Activated T-cell treated with anti-CD3 and anti-CD28 coated beads, Interleukin-2, amount 50 U/mL, for 24 hours (primary cell): ENCODE measurements at places on chromosomes 5 and 9.

- no peaks in the 10 kb centered on the region for H3K36me3 ChIP-seq
- peaks cover 4% of the 10 kb centered on the region for H3K27me3 ChIP-seq
- no peak for DNase-seq
- H3K27ac ChIP-seq: no peak overlapping the region
Measured at GRCh38 chr5:57358796-57359592, 123.6 kb downstream of the ACTBL2 start.

DNA sequence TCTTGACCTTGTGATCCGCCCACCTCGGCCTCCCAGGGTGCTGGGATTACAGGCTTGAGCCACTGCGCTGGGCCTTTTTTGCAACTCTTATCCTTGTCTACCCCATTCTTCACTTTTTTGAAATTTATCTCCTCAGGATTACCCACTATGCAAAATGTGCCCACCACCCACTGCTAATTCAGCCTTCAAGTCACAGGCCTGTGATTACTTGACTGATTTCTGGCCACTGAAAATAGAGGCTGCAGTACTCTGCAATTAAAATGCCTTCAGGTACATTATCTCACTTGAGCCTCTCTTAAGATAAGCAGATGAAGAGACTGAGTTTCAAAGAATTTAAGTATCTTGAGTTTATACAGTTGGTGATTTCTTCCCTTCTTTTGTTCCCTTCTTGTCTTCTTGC lies 112.4 kb upstream of the SPATA31D4 start:
- no peak for DNase-seq
- no peak overlapping the region for H3K27ac ChIP-seq
- H3K36me3 ChIP-seq: no peaks in the 10 kb centered on the region
- H3K4me1 ChIP-seq: peaks cover 18% of the 10 kb centered on the region

GRCh38 chr5:62742207-62742606 lies 163.6 kb downstream of the LRRC70 start:
- no peak for DNase-seq
- H3K4me3 ChIP-seq: no peak overlapping the region
- H3K36me3 ChIP-seq: no peaks in the 10 kb centered on the region
- no peaks in the 10 kb centered on the region for H3K4me1 ChIP-seq
- no peaks in the 10 kb centered on the region for H3K27me3 ChIP-seq
- H3K27ac ChIP-seq: no peak overlapping the region

GRCh38 chr9:99199938-99200539 lies 21.7 kb downstream of the ALG2 start:
- H3K4me1 ChIP-seq: peaks cover 6% of the 10 kb centered on the region
- H3K27me3 ChIP-seq: no peaks in the 10 kb centered on the region
- H3K4me3 ChIP-seq: no peak overlapping the region
- no peak for DNase-seq
- H3K27ac ChIP-seq: no peak overlapping the region

DNA sequence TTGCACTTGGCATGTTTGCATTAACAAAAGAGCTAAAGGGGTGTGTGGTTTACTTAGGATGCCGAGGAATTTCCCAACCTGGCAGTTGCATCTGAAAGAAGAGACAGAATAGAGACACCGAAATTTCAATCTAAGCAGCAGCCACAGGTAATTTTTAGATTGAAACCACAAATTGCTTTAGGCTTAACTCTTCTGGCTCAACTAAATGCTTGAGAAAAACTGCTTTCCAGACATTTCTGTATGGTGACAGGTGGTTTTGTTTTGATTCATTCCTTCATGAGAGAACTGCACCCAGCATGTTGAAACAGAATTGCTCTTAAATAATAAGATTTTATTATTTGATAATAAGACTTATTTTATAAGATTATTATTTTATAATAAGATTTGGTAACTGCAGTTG lies 21.5 kb downstream of the SECISBP2 start:
- no peak overlapping the region for H3K4me3 ChIP-seq
- no peak for DNase-seq
- peaks cover 99% of the 10 kb centered on the region for H3K36me3 ChIP-seq
- no peaks in the 10 kb centered on the region for H3K27me3 ChIP-seq
